Breast epithelium (tissue), 4 donors: ENCODE measurements at places on chromosomes 6 and 20.

DNA sequence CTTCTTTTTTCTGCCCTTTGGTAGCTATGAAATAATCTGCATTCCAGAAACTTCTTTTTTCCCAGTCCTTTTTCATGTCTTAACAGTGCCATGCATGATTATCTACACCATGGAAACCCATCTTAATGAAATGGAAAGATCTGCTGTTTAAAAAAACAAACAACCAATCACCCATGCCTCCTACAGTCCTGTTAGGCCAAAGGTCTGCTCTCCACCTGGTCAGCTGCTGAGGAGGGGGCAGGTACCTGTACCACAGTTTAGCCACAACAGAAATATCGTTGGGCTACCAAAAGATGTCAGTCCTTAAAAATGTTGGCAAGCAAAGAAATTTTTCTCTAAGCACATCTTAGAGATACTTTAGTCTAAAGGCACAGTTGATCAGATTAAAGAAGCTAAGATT is 112.6 kb downstream of the SLC16A10 start:
- no peak for DNase-seq

- DNase-seq: no peak
Observed at GRCh38 chr20:4166726-4167035, 151.3 kb upstream of the RNF24 start.

GRCh38 chr6:100427452-100427851 is 37.3 kb downstream of the SIM1 start:
- DNase-seq: no peak

DNA sequence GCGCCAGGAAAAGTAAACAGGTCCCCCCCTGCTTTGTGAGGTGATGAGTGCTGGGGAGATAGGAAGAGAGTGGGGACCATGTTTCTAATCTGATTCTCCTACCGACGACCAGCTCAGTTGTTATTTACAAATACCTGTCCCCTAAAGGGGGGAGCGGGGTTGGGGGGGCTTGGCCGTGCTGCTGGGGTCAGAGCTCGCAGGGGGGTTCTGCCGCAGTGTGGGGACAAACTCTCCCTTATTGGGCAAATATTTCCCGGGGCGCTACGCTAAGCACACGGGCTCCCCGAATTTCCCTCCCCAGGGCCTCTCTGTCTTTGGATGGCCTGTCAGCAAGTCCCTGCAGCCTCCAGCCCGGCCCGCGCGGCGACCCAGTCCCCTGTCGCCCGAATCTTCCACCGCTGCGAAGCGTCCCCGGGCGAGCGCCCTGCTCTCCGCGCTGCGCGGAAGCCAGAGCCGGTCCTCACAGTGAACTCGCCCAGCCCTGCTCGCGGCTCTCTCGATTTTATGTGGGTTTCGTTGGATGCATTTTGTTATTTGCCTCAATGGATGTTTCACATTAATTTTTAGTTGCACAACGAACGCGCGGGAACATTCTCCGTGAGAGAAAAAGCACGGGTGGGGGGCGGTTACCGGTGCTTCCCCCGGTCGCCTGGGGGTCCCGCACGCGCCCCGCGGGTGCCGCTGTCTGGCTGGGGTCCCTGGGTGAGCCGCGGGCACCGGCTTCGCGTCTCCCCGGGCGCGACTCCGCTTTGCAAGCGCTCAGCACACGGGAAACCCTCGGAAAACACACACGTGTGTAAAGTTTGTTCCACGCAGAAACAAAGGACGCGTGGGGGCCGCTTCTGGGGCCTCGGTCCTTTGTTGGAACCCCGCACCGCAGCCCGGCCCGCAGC is 1.5 kb upstream of the STX16 start:
- DNase-seq: no peak
